Cortex of kidney (tissue), 1 donor: ENCODE measurements at places on chromosomes 3 and 15.

- DNase-seq: no peak
These were observed 74.9 kb downstream of the DAPK2 start for GRCh38 chr15:63971427-63971805.

DNA sequence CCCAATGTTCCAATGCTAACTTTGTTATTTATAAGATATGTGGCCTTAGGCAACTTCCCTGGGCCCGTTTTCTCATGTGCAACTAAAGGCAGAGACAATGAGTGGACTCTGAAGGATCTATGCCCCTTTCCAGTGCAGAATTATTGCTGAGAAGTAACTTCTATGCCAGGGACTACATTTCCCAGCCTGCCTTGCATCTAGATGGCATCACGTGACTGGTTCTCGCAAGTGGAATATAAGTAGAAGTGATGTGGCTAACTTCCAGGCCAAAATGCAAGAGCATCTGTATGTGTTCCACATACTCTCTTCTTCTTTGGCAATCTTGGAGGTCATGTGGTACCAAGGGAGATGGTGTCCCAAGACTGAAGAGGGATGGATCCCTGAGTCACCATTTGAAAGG lies 674.4 kb downstream of the NTRK3 start:
- DNase-seq: no peak

GRCh38 chr15:100461049-100461448 lies 67.7 kb downstream of the CERS3 start:
- DNase-seq: no peak

DNA sequence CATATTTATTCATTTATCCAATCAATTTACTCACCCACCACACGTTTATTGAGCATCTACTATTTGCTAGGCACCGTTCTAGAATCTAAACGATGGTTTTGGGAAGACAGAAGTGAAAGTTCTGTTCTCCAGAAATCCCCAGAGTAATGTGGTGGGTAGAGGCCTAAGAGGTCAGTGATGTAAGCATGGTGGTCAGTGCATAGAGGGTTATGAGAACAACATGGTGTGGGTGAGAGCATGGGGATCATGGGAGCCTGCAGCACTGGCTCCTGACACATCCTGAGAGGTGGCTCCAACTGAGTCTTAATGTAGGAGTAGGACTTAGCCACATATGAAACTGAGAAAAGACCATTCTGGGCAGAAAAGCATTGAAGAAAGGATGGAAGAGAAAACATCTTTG lies 85.3 kb upstream of the TNFAIP8L3 start:
- DNase-seq: no peak

- no peak for DNase-seq
These were observed 13.2 kb downstream of the INO80 start for GRCh38 chr15:41102854-41103253.

DNA sequence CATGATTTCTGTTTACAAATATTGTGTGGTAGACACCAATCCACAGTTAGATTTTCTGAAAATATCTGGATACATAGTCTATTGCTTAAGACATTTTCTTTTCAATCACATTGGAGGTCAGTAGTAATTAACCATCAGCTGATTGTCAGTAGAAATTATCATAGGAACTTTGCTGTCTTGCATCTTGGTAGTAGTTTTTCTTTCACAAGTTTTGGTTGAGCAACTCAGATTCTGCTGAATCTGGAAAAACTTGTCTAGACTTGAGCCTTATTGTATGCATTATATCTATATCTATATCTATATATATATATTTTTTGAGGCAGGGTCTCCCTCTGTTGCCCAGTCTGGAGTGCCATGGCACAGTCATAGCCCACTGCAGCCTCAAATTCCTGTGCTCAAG lies 4.0 kb downstream of the RAB11A start:
- no peak for DNase-seq

DNA sequence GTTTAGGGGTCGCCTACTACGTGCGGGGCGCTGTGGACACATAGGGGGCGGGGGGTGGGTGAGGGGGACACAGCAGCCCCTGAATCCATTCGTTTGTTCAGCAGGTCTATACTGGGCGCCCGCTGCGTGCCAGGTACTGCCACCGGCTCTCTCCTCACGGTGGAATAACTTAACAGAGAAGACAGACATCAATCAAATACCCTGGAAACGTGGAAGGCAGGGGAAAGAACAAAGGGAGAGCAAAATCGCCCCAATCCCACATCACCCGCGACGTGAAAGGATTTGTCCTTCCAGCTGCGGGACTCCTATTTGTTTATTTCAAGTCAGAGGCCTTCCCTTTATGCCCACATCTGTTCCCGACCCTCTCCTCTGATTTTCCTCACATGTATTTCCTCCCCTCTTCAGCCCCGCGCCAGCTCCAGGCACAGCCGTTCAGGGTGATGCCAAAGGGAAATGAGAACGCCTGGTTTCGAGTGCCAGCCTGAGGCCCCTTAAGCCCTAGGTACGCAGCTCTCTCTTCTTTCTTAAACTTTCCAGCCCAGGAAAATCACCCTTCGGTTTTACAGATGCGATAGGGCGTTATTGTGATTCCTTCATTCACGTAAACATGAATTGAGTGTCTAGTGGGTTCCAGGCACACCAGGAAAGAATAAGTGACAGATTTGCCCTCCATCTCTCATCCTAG lies 726 bp upstream of the PROK2 start:
- DNase-seq: no peak

- DNase-seq: no peak
These were observed 12.2 kb upstream of the HES1 start for GRCh38 chr3:194123726-194124125.

DNA sequence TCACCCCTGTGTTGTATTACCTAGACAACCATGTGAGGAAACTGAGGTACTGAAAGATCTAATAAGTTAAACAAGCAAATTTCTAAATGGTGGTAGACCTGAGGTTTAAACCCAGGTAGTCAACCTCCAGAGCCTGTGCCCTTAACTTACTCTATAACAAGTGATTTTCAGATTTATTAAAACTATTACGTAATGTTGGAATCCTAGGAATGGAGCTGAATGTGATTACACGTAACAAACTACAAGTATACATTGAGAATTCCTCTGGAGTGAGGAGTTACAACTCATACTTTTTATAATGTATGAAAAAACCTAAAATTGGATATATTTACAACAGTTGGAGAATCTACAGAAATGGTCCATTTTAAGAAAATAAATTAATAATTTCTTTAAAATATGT lies 18.0 kb downstream of the FAM98B start:
- DNase-seq: no peak

- DNase-seq: no peak
These were observed 6.4 kb upstream of the C15orf39 start for GRCh38 chr15:75195122-75195765.

DNA sequence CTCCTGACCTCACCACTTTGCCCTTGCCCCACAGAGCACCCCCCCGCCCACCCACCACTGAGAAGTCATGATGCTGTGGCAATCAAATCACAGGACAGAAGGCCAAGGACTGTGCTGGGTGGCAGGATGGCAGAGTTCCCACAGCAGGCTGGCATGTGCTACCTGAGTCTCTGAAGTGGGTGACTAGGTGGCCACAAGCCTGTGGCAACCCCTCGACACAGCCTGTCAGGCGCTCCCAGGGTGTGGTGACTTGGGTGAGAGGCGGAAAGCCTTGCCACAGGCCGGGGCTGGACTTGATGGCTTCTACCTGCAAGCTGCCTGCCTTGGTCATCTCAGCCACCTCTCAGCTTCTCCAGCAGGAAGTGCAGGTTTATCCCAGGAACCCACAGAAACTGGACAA lies 15.6 kb upstream of the DUSP7 start:
- no peak for DNase-seq
